ENCODE measurements at places on chromosomes 12 and 14.
A peak's percentile ranks its signal among the peaks of the same experiment; 100 is the strongest.

DNA sequence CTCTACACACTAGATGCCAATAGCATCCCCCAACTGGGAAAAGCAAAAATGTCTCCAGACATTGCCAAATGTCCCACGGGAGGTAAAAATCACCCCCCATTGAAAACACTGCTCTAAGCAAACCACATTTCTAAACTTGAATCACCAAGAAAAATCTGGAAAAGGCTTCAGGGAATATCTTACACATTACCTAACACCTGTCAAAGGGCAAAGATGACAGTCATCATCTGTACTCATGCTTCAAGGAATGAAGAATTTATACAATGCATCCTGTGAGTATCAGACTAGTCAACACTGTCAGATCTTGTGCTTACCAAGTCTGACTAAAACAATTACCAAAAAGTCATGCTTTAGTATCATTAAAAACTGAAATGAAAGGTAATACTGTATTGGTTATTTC lies 161.6 kb upstream of the SOX5 start:
- no peak for DNase-seq

GRCh38 chr12:82524641-82525040 lies 162.1 kb upstream of the TMTC2 start:
- DNase-seq = no peak

GRCh38 chr12:109951136-109951535 lies 45.0 kb downstream of the GIT2 start:
- DNase-seq = no peak

DNA sequence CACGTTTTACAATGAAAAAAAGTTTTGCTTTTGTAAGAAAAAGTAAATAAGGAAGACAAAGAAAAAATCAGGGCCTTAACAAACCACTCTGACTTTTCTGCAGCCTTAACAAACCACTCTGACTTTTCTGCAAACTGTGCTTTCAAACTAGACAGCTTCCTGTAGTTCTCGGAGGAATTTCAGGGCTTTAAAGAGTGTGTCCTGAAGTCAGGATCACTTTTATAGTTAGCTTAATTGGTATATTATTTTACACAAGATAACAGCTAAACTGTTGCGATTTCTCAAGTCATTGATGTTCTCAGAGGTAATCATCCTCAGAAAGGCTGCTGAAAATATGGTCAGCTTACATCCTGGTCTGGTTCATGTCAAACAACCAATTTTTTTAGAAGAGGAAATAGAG lies 42.2 kb downstream of the TMEM117 start:
- no peak for DNase-seq

DNA sequence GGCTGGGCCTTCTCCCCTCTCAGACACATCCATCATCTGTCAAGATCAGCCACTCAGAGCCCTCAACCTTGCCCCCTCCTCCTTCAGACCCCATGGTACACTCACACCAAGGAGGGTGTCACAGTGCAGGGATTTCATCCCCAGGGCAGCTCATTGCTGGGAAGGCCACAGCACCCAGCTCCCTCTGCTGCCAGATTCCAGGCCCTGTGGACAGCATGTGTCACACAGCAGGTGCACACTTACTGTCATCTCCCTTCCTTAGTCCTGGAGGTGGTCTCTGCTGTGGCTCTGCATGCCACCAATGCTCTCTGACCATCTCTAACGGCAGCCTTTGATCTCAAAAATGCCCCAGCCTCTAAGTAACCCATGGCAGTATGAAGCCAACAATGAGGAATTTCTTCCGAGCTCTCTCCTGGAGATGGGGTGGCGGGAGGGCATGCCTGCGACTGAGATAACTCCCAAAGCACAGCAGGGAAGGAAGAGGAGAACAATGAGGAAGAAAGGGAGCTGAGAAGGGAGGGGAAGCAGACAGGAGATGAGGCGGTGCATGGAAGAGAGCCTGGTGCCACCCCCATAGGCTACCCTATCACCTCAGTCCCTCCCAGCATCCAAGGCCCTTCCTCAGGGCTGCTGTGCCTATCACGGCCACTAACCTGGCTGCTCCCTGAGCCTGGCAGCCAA lies 101.0 kb downstream of the SINHCAF start:
- DNase-seq = no peak

DNA sequence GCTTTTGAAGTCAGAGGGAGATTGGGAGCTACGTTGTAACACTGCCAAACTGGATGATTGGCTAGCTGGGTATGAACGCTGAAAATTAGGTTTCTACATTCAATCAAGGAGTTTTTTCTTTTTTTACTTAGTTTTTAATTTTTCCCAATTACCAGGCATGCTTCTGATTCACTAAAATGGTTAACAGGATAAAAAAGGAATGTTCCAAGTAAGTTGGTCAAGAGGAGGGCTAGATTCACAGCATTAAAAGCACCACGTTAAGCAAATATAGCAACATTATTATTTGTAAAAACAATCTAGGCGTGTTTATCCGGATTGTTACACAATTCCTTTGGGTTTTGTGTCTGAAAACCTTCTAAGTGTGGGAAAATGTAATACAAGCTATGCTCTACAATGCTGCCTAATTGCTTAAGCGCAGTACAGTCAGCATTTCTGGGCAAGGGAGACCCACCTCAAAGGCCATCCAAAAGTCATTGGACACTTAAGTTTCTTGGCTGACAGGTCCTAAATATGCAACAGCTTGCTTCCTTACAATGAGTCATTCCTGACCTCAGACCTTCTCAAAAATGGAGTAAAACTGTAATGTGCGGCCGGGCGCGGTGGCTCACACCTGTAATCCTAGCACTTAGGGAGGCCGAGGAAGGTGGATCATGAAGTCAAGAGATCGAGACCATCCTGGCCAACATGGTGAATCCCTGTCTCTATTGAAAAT lies 1.2 kb downstream of the RPLP0 start:
- no peak for DNase-seq

- peak; percentile 3 for DNase-seq
Measured at GRCh38 chr12:4813741-4814140, 93.5 kb downstream of the GALNT8 start.

DNA sequence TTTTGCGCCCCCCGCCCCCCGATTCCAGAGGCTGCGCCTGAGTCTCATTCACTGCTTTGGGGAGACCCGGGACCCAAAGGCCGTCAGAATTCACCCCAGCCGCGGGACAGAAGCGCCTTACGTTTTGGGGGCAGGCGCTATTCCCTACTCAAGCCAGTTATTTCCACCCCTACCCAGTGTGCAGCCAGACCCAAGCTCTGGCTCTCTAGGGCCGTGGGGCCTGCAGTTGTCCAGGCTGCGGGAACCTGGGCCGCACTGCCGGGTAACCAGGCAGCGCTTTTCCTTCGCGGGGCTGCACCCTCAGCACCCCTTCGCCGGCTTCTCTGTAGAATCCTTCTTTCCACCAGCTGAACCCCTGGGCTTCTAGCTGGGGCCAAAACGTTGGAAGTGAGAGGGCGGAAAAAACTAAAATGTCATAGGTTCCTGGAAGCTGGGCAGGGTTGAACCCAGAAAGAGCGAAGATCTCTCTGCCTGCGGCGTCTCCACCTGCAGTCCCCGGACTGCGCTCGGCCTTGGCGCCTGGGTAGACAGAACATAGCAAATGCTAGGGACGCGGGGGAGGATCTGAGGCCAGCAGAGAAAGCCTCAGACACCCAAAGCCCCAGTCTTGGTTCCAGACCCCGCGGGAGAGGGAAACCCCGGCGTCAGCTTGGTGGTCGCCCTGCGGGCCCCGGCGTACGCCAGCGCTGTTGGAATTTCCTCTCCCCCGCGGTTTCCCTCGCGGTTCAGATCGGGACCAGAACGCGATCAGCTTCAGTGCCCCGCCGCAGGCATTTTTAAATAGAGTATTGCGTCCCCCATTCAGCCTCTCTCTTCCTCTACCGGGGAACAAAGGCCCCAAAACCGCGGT lies 18.3 kb downstream of the TBX3 start:
- peak; percentile 34 for DNase-seq

DNA sequence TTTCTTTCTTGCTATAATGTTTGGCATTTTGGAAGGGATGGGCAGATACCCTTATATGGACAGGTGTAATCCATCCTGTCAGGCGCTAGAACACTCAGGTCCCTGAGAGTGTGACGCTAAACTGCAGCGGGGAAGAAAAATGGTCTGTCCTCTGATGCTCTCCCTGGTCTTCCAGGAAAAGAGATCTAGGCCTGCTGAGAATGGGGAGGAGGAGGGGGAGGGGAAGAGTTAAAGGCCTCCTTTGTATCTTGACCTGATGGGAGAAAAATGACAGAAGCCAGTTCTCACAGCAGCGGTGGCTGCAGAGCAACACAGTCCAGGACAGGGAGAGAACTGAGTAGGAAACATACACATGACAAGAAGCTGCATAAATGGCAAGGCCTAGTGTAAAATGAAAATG lies 61.1 kb downstream of the RPS6KA5 start:
- DNase-seq = no peak

- no peak for DNase-seq
Measured at GRCh38 chr12:72197790-72198189, 74.4 kb upstream of the TRHDE start.

DNA sequence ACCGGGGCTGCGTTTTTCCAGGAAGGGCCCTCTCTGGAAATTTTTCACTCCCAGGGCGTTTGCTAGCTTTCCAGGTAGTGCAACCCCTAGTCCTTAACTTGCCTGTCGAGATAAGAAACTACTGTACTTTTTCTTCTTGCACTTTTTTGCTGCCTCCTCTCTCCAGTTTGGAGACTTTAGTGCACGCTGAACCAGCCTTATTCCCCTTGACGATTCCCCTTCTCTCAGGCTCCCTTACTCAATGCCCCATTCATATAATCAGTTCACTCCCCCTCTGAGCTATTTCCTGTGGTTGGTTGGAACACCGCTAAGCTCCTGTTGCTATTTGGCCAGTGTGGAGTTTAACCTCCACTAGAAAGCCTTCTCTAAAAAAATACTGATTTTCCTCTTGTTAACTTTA lies 682 bp downstream of the CREBL2 start:
- DNase-seq = peak; percentile 27

DNA sequence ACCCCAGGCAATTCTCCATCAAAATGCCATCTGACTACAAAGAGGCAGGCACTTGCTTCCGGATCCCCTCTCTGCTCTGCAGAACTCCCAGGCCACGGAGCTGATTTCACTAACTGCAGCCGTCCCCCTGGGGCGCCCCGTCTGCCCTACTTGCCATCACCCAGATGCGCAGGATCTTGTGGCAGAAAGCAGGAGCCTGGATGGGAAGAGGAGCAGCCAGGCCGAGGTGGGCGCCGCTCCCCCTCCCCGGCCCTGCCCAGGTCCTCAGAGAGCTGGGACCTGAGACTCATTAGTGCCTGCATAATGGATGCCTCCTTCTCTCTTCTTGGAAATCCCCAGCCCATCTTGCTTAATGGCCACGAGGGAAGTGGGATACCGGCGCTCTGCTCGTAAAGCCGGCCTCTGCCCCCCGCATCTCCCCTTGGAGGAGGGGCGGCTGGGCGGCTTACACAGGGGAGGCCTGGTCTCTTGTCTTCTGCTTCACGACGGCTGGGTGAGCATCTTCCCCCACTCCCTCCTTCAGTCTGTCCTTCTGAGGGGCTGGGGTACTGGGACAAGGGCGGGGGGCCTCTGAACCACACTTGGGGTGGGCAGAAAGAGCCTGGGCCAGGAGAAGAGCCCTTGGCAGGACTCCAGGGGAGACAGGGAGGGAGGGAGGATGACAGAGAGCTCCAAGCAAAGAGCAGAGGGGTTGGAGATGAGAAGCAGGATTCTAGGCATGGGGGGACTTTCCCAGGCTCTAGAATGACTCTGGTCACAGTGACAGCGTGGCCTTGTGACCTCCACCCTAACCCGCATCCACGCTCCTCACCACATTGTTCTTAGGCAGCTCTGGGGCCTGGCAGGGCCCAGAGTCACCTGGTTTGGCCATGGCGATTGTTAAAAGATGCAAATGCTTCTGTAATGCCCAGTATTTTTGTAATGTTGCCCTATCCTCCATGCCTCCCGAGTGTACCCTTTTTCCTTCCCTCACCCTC lies 19.4 kb upstream of the EML1 start:
- no peak for DNase-seq

GRCh38 chr12:48336564-48336963 lies 14.2 kb downstream of the ZNF641 start:
- DNase-seq = no peak

GRCh38 chr14:92203116-92203515 lies 81.3 kb downstream of the CPSF2 start:
- no peak for DNase-seq

DNA sequence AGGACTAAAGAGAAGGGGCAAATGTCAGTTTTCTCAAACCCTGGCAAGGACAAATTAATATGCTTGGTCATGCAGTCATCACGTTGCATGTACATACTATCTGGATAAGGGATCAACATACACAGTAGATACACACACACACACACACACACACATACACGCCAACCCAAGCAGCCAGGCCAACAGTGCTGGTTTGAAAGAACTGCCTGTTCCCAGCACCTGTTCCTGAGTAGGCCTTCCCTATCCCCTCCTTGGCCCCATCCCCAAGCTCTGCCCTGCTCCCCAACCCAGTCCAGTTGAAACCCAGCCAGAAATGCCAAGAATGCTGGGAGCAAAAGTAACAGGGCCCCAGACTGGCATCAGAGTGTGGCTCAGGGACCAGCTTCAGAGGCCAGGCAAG lies 4.4 kb downstream of the ITGA7 start:
- DNase-seq = no peak

- DNase-seq = no peak
Measured at GRCh38 chr12:113664224-113664681, 192.6 kb upstream of the LHX5 start.

GRCh38 chr12:4447151-4447550 lies 1.5 kb upstream of the FGF6 start:
- no peak for DNase-seq

- no peak for DNase-seq
Measured at GRCh38 chr12:80441921-80442320, 2.1 kb upstream of the PTPRQ start.

DNA sequence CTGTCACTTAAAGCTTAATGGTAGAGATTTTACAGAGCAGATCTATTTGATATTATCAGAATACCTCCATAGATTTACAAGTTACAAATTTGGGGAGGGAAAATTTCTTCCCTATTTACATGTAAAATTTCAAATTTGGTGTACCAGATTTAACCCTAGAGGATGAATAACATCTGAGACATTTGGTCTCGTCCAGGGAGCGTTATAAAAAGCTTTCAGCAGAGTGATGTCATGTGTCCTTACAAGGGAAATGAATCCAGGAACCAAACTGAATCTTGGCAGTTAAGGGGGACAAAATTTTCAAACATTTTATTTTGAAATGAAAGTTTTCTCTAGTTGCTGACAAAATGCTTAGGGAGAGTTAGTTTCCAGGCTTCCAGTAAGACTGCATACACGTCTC lies 4.5 kb upstream of the CDK17 start:
- DNase-seq = no peak

- no peak for DNase-seq
Measured at GRCh38 chr12:120741476-120742421, 16.1 kb downstream of the ACADS start.
